Stimulated activated CD4-positive, alpha-beta T cell treated with anti-CD3 and anti-CD28 coated beads, Interleukin-1b, Interleukin-23, amount 100 ng/mL, for 1 hour (primary cell): ENCODE measurements at places on chromosomes 7 and 10.

- DNase-seq, result no peak
These were observed 827.0 kb upstream of the IGFBP3 start for GRCh38 chr7:46747869-46748576.

DNA sequence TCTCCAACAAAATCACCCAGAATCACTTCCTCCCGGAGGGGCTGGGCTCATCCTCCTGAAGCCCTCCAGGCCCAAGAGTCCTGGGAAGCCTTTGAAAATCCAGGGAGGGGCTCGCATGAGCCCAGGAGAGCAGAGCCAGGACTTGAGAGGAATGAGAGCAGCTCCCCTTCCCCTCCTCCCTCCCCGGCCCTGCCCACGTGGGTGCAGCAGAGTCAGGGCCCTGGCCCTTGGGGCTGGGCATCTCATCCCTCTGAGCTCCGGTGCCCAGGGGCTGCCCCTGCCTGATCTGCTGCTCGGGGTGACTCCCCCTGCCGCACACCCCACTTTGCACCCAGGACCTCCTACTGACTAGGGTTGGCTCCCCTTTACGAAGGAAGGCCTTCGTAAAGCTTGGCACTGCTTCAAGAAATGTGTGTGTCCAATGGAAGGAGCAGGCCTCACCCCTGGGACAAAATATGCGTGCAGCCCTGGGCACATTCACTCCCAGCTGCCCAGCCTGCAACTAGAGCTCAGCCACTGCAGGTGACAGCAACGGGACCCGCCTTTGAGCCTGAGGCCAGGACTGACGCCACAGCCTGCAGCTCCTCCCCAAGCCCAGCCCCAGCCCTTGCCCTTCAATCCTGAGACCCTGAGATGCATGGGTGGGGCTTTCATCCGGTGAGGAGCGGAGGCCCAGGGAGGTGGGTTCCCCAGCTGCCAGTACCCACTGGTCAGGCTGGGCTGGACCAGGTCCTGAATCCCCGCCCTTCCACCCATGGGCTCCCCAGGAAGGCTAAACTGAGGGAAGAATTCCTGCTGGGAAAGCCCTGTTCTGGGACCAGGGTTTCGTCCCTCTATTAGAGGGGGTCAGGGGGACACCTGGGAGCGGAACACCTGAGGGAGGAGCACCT is 21.8 kb downstream of the PWWP2B start:
- no peak for DNase-seq

DNA sequence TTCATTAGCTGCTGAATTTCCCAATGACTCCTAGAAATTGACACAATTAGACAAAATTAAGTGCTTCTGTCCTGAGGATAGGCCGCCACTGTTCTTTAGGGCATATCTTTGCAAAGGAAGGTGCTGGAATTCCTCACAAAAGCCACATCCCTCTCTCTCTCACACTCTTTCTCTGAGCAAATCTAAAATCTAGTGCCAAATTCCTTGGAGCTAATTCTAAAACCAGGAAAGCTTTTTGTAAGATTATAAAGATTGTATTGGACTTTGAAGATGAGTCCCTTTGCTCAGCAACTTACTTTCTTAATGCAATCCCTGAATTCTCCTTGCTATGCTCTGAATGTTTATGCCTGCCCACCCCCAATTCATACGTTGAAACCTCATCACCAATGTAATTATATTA is 288.9 kb downstream of the KCNMA1 start:
- no peak for DNase-seq

DNA sequence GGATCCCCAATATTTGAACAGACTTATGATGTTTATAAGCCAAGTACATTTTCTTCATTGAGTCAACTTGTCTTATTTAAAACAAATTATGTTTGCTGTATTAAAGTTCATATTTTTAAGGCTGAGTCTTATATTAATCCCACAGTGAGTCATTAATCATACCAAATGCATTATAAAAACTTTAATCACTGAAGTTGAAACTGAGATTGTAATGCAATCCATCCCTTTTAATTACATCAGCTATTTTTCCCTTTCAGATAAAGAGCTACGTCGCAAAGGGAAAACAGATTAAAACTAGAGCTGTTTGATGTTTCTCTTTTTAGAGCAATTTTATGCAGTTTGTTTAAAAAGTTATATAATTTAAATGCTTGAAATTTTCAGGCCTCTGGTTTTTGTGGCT is 183.0 kb downstream of the ARID5B start:
- no peak for DNase-seq

DNA sequence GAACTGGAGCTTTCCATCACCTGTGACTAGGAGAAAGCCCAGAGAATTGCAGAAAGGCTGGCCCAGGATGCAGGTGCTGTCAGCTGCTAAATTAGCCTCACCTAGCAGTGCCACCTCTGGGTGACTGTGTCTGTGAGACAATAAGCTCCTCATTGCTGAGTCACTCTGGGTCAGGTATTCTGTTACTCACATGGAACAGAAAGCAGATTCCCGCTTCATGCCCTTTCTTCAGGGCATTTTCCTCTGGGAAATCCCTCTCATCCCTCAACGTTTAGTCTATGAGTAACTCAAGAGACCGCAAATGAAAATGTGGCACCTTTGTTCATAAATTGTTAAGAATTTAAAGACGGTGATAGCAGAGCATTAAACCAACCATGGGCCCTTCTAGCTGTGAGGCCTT is 184.0 kb downstream of the ADAM12 start:
- DNase-seq, result no peak
